ENCODE measurements at places on chromosomes 2 and 18.

- ATAC-seq: no peak
Measured at GRCh38 chr2:1055014-1055595, 104.5 kb downstream of the SNTG2 start.

GRCh38 chr2:101080211-101081068 is 70.7 kb downstream of the TBC1D8 start:
- ATAC-seq: no peak

DNA sequence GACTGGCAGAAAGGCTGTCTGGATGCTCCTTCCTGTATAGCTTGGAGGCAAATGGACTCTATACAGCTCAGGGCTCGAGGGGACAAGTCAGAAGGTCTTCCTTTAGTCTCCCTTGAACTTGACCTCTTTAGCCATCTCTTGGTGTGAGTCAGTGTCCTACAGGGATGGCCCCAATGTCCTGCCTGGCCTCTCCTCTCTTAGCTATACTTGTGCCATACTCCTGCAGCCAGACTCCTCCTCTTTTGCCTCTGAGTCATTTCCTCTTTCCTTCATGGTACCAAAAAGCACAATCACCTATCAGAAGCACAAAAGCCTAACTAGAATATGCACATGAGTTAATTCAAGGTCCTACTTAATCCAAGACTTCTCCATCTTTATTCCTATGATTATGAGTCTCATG is 112.7 kb downstream of the XRCC5 start:
- no peak for ATAC-seq

DNA sequence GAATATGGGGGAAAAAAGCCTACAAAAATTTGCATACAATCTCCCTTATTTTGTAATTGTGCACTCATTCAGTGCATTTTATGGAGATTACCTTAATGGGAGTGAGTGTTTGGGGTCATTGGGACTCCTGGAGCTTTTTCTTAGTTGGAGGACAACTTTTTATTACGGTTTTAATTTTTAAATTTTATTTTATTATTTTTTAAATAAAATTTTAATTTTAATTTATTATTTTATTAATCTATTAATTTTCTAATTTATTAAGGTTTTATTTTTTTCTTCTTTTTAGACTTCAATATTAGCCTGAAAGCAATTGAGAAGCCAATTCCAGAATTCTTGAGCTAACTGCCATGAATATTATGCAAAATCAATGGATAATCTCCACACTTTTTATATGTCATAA is 355.0 kb downstream of the SOCS6 start:
- no peak for ATAC-seq

GRCh38 chr18:61605376-61606067 is 272.3 kb downstream of the CDH20 start:
- ATAC-seq: no peak

DNA sequence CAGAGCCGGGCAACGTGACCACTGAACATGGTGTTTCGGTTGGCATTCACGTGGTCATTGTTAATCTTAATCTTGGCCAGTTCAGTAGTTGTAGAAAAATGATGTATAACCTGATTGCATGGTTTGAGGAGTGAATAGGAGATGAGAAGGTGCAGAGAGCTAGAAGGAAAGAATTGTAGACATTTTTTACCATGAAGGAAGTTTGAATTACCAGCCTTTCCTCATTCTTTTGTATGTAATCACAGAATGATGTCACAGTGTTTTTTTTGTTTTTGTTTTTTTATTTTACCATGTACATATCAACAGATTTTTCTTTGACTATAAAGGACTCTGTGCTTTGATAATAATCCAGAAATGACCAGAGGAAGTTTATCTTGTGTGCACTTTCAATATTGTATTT is 126.3 kb downstream of the LTBP1 start:
- ATAC-seq: no peak

- no peak for ATAC-seq
Measured at GRCh38 chr2:199018826-199019225, 438.9 kb downstream of the SATB2 start.

- ATAC-seq: peak; percentile 87
Measured at GRCh38 chr18:23377669-23378301, 75.3 kb upstream of the RIOK3 start.

- ATAC-seq: no peak
Measured at GRCh38 chr2:33375054-33375453, 101.4 kb upstream of the RASGRP3 start.

DNA sequence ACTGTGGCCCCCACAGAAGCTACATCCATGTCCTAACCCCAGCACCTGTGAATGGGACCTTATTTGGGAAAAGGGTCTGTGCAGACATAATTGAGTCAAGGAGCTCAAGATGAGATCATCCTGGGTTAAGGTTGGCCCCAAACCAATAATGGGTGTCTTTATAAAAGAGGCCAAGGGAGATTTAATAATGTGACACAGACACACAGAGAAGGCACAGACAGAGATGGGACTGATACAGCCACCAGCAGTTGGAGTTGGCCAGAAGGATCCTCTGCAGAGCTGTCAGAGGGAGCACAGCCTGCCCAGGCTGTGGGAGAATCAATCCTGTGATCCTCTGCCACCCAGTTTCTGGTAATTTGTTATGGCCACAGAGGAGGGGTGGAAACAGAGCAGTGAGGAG is 26.0 kb downstream of the SNORC start:
- no peak for ATAC-seq

- no peak for ATAC-seq
Measured at GRCh38 chr2:223185638-223186037, 133.6 kb downstream of the KCNE4 start.

GRCh38 chr2:74559912-74560311 is 5.4 kb downstream of the DOK1 start:
- no peak for ATAC-seq

DNA sequence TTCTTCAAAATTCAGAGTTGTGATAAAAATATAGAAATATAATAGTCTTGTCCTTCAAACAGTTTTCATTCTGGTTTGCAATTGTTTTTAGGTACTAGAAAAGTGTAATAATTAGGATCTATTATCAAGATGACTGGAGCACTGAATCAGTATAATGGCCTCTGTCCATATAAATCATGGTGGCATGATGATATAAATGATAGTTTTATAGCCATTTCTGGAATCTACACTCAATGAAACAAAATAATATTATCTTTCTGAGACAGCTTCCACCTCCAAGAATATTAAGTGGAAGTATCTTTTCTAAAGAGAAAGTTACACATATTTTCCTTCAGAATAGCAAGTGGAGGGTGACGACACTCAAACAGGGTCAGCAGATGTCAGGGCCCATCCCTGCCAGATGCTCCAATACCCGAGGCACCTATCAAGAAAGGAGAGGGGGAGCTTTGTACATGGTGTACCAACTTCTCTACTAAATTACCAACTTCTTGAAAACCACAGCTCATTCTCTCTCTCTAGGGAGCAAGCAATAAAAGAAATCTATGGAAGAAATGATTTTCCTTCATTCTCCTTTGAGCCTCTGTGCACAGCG is 882.7 kb upstream of the CHAC2 start:
- no peak for ATAC-seq

GRCh38 chr18:32831781-32832180 is 59.0 kb upstream of the KLHL14 start:
- ATAC-seq: no peak

GRCh38 chr18:48171490-48172188 is 237.5 kb downstream of the ZBTB7C start:
- ATAC-seq: no peak

DNA sequence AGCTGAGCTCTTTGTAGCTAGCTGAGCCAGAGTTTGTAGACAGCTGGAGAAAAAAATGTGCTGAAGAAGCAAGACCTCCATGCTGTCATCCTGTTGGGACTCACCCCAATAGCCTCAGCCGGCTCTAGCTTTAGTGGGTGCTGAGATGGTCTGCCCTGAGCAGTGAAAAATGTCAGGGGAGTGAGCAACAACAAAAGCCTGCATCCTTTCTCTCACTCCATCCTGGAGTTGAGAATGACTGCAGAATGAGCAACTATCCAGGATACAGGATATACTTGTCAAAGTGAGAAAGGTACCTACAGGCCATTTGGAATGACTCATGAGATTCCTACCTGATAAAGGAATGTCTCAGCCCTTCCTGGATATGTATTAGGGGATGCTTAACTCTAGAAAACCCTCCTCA is 146.1 kb upstream of the DLX2 start:
- peak; percentile 37 for ATAC-seq

DNA sequence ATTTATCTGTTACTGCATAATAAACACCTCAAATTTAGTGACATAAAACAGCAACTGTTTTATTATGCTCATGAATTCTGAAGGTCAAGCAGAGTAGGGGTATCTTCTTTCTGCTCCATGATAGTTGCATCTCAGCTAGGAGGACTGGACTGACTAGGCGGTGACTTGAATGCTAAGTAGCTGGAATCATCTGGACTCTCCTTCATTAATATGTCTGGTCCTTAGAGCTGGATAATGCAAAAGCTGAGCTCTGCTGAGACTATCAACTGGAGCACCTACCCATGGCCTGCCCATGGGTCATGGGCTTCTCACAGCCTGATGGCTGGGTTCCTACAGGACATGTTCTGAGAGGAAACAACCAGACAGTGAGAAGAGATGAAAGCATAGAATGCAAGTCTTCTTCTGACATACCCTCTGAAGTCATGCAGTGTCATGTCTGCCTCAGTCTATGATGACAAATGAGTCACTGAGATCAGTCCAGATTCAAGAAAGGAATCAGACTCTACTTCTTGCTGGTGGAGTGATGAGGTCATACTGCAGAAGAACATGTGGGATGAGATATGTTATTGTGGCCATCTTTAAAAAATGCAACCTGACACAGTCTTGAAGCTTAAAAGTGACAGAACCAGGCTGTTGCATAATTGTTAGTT is 174.2 kb upstream of the OSR1 start:
- ATAC-seq: no peak

- ATAC-seq: no peak
Measured at GRCh38 chr2:159803235-159803962, 5.4 kb upstream of the CD302 start.

DNA sequence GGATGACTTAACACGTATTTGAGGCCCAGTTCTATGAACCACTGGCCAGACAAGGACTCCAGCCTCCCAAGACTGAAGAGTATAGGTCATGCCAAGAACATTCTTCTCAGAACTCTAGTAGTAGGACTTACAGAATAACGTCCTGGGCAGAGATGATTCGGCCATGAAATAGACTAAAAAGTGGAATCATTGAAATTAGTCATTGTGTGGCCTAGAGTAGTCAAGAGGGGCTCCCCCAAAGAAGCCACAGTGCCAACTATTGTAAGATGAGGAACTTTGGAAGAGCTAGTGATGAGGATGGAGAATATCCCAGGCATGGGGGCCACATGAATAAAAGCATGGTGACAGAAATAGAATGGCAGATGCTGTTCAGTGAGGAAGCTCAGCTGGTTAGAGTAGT is 101.1 kb downstream of the TRIB2 start:
- no peak for ATAC-seq

DNA sequence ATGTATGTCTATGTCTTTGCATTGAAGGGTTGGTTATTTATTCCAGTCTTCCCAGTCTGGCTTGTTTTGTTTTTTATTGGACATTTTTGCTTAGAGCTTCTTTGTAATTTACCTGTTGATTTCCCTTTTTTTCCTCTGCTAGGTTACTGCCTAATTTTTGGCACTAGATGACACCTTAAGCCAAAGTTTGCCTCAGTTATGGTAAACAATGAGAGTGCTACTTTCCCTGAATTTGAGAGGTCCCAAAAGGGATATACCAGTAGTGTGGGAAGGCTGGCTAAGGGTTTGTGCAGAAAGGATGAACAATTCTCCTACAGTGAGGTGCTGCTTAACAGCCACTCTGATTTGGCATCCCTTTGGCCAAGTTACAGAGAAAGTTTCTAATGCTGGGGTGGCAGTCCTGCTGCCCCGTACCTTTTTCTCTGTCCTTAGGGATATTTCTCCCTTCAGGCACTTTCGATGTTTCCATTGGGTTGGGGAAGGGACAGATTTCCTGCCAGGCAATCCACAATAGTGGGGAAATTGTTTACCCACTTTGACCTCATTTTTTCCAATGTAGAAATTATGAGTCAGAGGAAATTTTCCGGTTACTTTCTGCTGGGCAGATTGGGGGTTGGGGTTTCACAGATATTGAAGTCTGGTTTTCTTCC is 354.9 kb downstream of the PTPRM start:
- ATAC-seq: peak; percentile 46

- ATAC-seq: no peak
Measured at GRCh38 chr18:2274613-2275012, 296.7 kb downstream of the METTL4 start.

DNA sequence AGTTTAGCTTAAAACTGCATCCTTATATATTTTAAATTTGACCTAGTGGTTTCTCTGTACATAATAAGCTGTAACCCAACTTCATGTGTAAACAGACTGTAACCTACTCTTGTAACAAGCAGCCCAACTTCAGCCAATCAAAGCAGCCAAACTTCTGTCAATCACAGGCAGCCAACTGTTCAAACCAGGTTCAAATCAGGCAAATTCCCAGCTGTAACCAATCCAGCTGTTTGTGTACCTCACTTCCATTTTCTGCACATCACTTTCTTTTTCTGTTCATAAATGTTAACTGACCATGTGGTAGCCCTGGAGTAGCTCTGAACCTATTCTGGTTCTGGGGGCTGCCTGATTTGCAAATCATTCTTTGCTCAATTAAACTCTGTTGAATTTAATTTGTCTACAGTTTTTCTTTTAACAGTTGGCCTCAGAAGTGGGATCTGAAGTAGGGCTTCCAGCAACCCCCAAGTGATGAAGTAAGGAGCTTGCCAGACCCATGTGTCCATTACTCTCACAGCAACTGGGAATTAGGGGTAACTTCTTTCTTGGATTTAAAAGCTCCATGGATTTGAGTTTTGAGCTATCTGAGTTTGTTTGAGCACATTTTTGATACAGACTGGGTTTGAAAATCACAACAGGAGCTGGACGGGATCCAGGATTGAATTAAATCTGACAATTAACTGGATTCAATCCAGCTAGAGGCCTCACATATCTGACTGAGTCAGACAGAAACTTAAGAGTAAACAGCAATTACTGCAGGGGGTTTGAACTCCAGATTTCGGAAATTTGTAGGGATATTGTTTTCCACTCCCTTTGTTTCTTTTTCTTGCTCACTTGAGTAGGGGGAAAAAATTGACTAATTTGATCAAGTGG is 1569.7 kb upstream of the SLC39A10 start:
- peak; percentile 67 for ATAC-seq

DNA sequence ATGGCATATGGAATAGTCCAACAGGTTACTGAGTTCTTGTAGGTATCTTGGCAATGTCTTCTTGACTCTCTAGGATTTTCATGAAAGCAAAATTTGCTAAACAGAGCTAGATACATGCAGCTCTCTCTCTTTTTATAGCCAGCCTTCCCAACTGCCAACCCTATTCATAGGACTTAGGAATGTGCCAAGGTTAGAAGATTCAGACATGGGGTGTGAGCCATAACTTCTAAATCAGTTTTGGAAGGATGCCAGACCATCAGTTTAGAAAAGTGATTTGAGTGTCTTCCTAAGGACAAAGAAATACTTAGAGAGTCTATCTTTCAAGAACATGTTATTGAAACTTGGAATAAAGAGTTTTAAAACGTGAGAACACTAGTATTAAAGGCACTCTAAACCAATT is 619.5 kb upstream of the FANCL start:
- ATAC-seq: no peak

DNA sequence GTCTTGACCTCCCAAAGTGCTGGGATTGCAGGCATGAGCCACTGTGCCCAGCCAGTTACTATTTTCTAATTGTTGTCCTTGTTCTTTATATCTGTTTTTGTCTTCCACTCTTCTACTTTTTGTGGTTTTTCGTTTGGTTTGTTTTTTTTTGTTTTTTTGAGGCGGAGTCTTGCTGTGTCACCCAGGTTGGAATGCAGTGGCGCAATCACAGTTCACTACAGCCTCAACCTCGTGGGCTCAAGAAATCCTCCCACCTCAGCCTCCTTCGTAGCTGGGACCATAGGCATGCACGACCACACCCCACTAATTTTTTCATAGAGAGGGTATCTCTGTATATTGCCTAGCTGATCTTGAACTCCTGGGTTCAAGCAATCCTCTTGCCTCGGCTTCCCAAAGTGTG is 100.7 kb downstream of the EHBP1 start:
- ATAC-seq: no peak

Data from SK-N-SH treated with all-trans-retinoic acid at 6 μM for 48 hours (cell line).